ENCODE measurements at places on chromosomes 5 and 9.

GRCh38 chr5:57174128-57174889 is 450 bp downstream of the GPBP1 start:
- DNase-seq = no peak

- DNase-seq = no peak
Measured at GRCh38 chr5:88553986-88554385, 285.3 kb upstream of the TMEM161B start.

- no peak for DNase-seq
Measured at GRCh38 chr9:132236662-132237311, 74.9 kb downstream of the NTNG2 start.

GRCh38 chr5:31157720-31158119 is 35.8 kb upstream of the CDH6 start:
- no peak for DNase-seq

DNA sequence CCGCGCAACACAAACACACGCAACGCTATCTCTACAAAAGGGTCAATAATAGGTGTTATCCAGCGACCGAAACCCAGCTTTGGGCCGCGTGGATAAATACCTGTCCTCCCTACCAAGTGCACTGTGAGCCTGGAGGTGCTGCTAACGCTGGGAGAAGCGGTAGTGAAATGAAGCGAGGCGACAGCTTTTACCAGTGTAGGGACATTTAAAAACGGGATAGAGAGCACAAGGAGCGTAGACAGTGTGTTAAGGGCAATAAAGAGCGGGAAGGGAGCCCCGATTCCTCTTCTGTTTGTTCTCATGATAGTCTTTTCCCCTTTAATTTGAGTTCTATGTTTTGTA is 421 bp upstream of the DEPDC1B start:
- DNase-seq = no peak

DNA sequence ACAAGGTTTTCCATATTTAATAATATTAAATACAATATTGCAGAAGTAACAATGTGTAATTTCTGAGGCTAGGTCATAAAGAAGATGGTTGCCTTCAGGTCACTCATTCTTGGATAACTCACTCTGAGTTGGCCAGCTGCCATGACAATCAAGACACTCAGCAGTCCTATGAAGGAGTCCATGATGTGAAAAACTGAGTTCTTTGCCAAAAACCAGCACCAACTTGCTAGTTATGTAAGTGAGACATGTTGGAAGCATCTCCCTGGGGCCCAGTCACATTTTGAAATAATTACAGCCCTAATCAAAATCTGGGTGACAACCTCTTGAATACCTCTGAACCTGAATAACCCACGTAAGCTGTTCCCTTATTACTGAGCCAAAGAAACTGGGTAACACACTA is 453.2 kb downstream of the CDH18 start:
- no peak for DNase-seq

GRCh38 chr9:133760713-133761290 is 22.6 kb upstream of the SARDH start:
- no peak for DNase-seq

DNA sequence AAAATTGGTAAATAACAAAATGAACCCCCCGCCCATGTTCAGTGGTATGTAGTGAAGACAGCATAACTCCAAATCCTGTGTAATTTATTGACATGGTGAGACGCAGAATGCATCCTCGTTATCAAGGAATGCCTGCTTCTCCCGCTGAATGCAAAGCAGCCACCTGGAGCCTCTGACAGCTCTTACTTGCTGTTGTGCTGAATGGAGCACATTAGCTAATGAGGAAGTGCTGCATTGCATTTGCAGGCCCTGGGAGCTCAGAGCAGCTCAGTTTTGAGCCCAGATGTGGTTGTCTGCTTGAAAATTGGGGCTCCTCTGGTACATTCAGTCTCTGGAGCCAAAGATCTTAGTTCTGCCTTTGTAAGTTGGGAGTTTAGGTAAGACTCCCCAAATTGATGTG is 28.9 kb downstream of the PLAC8L1 start:
- no peak for DNase-seq

DNA sequence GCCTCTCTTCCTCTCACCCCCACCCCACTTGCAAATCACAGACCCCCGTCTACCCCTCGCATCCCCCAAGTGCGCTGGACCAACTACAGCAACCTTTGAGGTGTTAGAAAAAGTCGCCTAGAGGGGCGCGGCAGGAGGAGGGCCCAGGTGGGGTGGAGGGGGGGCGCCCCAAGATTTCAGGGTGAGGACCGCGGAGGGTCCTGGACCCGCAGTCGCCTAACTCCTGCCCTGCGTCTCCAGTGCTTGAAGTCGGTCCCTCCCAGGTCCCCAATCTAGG is 379 bp upstream of the EGFLAM start:
- no peak for DNase-seq

DNA sequence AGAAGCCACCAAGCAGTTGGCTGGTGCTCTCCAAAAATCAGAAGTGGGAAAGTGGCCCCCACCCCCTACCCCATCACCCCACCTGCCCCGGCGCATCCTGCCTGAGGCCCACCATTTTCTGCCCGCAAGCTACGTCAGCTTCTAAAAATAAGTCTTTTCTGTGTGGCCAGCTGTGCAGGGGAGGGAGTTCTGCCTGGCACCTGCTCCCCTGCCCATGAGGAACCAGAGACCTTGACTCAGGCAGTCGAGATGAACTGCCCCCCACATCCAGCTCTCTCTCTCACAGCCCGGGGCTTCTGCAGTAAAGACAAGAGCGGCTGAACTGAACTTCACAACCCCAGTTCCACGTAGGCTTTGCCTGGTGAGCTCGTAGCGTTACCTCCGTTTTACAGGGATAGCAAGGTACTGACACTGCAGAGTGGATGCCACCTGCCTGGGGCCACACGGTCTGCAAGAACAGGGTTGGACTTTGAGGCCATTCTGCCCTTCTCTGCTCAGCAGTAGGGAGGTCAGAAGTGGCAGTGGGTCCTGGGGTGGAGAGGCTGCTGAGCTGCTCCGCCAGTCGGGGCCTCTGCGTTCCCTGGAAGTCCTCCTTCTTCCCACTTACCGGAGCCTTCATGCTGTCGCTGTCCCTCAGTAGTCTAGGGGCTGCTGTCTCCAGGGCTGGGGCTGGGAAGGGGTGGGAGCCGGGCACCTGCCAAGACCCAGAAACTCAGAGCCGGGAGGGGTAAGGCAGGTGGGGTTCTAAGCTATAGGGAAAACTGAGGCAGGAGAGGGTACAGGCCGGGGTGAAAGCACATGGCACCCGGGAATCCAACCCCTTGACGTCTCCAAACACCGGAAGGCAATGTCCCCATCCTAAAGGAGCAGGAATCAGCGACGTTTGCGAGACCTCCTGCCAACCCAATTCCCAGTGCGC is 781 bp downstream of the ST6GALNAC4 start:
- no peak for DNase-seq

GRCh38 chr9:78023003-78023741 is 8.4 kb downstream of the GNAQ start:
- DNase-seq = no peak

DNA sequence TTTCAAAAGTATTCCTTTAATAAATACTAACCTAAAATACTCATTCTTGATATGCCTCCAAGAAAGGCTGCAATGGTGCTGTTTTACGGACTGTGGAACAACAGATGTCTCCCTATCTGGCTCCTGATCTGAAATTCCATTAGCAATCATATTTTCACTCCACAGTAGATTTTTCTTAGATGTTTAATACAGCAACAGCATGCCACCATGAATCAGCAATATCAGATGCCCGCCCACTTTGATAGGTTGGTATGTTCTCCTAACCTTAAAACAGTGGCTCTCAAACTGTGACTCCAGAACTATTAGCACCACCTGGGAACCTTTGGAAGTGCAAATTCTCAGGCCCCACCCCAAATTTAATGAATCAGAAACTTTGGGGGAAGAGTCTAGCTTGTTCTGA is 110.2 kb downstream of the MLLT3 start:
- DNase-seq = no peak

DNA sequence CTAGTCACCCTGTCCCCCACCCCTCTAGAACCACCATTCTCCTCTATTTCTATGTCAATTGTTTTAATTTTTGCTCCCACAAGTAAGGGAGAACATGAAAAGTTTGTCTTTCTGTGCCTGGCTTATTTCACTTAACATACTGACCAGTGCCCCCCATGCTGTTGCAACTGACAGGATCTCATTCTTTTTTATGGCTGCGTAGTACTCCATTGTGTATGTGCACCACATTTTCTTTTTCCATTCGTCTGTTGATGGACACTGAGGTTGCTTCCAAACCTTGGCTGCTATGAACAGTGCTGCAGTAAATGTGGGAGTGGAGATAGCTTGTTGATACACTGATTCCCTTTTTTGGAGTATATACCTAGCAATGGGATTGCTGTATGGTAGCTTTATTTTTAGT is 7.4 kb upstream of the TERT start:
- no peak for DNase-seq

DNA sequence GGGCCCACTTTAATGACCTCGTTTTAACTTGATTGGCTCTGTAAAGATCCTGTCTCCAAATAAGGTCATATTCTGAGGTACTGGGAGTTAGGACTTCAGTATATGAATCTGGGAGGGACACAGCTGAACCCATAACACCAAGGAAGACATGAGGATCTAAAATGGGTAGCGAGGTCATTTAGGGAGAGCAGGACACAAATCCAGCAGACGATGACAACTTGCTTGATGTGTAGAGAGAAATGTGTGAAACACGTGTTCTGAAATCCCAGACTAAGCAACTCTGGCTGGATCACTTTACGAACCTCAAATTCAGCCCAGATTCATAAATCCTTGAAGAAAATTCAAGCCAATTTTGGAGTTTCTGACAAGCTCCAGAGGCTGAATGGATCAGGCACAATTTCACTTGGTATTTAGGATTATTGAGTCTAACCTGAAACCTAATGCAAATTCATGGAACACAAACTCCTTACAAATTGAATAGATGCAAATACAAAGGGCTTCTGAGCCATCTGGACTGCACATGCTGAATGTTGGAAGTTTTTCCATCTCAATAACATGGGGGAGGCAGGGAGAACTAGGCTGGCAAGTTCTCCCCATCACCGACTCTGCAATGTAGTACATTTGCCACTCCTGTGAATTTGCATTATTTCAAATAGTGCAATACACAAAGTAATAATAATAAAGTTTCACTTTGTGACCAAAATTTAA is 74.0 kb upstream of the SLC30A5 start:
- DNase-seq = no peak

GRCh38 chr9:4844056-4844838 is 51.5 kb downstream of the RCL1 start:
- no peak for DNase-seq

DNA sequence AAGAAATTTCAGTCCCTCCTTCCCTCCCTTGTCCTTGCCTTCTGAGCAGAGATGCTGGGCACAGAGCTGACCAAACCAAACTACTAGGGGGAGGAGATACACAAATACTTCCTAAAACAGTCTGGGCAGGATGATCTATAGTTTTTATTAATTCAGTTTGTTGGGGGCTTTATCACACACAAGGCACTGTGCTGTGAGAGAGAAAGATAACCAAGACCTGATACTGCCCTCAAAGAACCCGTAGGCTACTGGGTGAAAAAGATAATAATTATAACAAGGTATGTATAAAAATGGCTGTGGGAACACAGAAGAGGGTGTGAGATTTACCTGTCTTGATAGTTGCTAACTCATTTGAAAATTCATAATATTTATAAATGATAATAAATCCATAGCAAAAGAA is 354.7 kb downstream of the NDUFS4 start:
- DNase-seq = no peak

- no peak for DNase-seq
Measured at GRCh38 chr5:74786851-74787250, 19.8 kb downstream of the NSA2 start.

GRCh38 chr9:95721061-95721531 is 154.4 kb upstream of the ERCC6L2 start:
- DNase-seq = no peak

DNA sequence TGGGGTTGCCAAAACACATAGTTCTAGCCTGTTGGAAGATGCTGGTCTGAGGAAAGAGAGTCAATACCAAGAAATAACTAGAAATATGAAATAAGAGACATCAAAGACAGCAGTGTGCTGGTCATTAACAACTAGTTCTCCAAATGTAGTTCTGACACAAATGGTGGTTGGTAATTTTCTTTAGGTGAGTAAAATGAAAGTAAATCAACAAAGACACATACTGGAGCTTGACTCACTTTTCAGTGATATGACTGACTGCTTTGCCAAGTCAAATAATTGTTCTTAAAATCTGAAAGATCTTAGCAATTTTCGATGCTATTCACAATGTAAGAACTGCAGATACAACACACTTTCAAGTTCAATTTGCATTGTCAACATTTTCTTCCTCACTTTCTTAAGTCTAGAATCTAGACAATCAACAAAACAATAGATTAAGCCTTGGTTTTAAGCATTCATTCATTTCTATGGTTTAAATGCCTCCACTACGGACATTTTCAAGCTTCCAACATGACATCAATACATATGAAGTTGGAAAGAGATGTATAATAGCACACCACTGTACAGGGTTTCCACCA is 166.8 kb upstream of the MAP3K1 start:
- DNase-seq = no peak

GRCh38 chr9:30127371-30127770 is 2257.1 kb upstream of the ACO1 start:
- no peak for DNase-seq

GRCh38 chr5:161189452-161189851 is 337.4 kb upstream of the ATP10B start:
- DNase-seq = no peak

GRCh38 chr5:116375926-116376325 is 198.7 kb downstream of the SEMA6A start:
- DNase-seq = no peak

DNA sequence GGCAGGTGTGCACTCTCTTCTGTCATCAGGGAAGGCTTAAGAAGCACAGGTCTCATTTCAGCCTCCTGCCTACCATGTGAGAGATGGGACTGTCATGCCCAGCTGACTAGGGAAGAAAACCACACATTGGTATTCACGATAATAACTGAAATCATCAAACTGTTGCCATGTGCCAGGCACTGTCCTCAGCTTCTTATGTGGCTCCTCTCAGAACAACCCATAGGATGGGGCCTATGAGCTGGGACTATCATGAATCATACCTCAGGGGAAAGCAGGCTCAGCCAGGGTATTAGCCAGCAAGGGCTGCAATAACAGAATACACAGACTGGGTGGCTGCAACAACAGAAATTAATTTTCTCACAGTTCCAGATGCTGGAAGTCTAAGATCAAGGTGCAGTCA is 3.3 kb downstream of the AFAP1L1 start:
- DNase-seq = no peak

GRCh38 chr5:79853676-79854418 is 137.2 kb downstream of the MTX3 start:
- DNase-seq = no peak

- no peak for DNase-seq
Measured at GRCh38 chr9:134494905-134495304, 146.7 kb upstream of the COL5A1 start.

DNA sequence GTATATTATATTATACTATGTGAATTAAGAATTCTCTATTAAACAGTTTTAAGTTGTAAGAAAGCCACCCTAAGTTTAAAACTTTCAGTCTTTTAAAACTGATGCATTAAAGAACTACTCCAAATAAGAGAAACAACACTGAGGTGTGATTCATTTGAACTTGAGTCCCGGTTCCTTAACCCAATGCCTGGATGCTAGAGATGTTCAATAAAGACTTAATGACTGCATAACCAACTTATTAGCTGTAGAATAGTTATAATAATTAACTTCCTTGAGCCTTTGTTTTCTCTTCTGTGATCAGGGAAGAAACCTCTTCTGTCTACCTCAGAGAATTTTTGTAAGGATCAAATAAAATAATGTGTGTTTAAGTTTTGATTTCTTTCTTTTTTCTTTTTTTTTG is 45.3 kb upstream of the DENND4C start:
- no peak for DNase-seq

GRCh38 chr5:175851727-175852126 is 19.7 kb upstream of the CPLX2 start:
- no peak for DNase-seq

GRCh38 chr9:137916540-137916939 is 39.0 kb downstream of the CACNA1B start:
- no peak for DNase-seq

Measured in GM12892 (cell line).